Smooth muscle cell of trachea (primary cell): ENCODE measurements at places on chromosomes 7 and 10. TPM values are rescaled to one million over a fixed set of nuclear protein-coding genes. Genes with fewer than 3 reads are reported as not detected.

Gene CPA2
- not detected in 2 replicates for total RNA-seq

Gene MACC1
- total RNA-seq, result 0.15 and 0.17 TPM in 2 replicates

Gene SIRT1
- total RNA-seq, result 12.6 and 15.0 TPM in 2 replicates

Gene CPA4
- 3.8 and 8.4 TPM in 2 replicates for total RNA-seq

Gene EPHA1
- under 0.01 and 0.15 TPM in 2 replicates for total RNA-seq

Gene SMO
- 3.2 and 17.4 TPM in 2 replicates for total RNA-seq

Gene ZPBP
- total RNA-seq, result not detected in 2 replicates

Gene ZNF804B
- not detected in 2 replicates for total RNA-seq

Gene AMPH
- total RNA-seq, result 4.7 and 7.8 TPM in 2 replicates

Gene FKBP6
- not detected in 2 replicates for total RNA-seq

Gene LAMB1
- 478 and 504 TPM in 2 replicates for total RNA-seq

Gene ATRNL1
- 0.66 and 1.5 TPM in 2 replicates for total RNA-seq

Gene CD36
- 2.5 and 10.1 TPM in 2 replicates for total RNA-seq

Gene OR2A42
- total RNA-seq, result 0.15 TPM in 1 of 2 replicates, not detected in the other

Gene ACSM6
- not detected in 2 replicates for total RNA-seq

Gene HMX3
- total RNA-seq, result not detected in 2 replicates

Gene ENO4
- total RNA-seq, result 0.29 and 0.50 TPM in 2 replicates

Gene SLC18A2
- total RNA-seq, result under 0.01 TPM in 2 replicates

Gene PAPOLB
- total RNA-seq, result under 0.01 and 0.15 TPM in 2 replicates

Gene ENKUR
- total RNA-seq, result under 0.01 TPM in 1 of 2 replicates, not detected in the other

Gene GPR85
- total RNA-seq, result 1.5 and 1.9 TPM in 2 replicates

Gene PIK3CG
- total RNA-seq, result under 0.01 TPM in 1 of 2 replicates, not detected in the other

Gene CLCN1
- total RNA-seq, result not detected in 2 replicates

Gene TEX47
- total RNA-seq, result not detected in 2 replicates

Gene PLXNA4
- total RNA-seq, result 1.9 and 3.6 TPM in 2 replicates

Gene DRGX
- total RNA-seq, result not detected in 2 replicates

Gene ST8SIA6
- total RNA-seq, result 0.17 TPM in 1 of 2 replicates, not detected in the other

Gene ATP6V0A4
- total RNA-seq, result not detected in 2 replicates

Gene CTAGE4
- total RNA-seq, result 1.3 and 2.0 TPM in 2 replicates

Gene PDE6C
- total RNA-seq, result not detected in 2 replicates

Gene DGKI
- total RNA-seq, result 1.7 and 4.0 TPM in 2 replicates

Gene FAM241B
- 0.29 TPM in 1 of 2 replicates, not detected in the other for total RNA-seq

Gene SGCE
- 87.5 and 115 TPM in 2 replicates for total RNA-seq

Gene LAMB4
- under 0.01 and 0.44 TPM in 2 replicates for total RNA-seq

Gene SH2D4B
- total RNA-seq, result not detected in 2 replicates

Gene ANXA8L1
- total RNA-seq, result 0.44 TPM in 1 of 2 replicates, not detected in the other

Gene MGAM2
- not detected in 2 replicates for total RNA-seq

Gene SPACDR
- 0.73 and 2.6 TPM in 2 replicates for total RNA-seq

Gene PNLIP
- total RNA-seq, result not detected in 2 replicates

Gene CRYGN
- 0.58 and 0.83 TPM in 2 replicates for total RNA-seq

Gene INHBA
- total RNA-seq, result 8.1 and 8.6 TPM in 2 replicates

Gene HOXA2
- total RNA-seq, result 1.3 and 2.6 TPM in 2 replicates

Gene GRID2IP
- total RNA-seq, result 0.15 TPM in 1 of 2 replicates, not detected in the other

Gene PRF1
- total RNA-seq, result not detected in 2 replicates

Gene IGFBP3
- total RNA-seq, result 11.6 and 33.7 TPM in 2 replicates

Gene CTAGE8
- total RNA-seq, result not detected in 2 replicates

Gene ITGA8
- total RNA-seq, result 1.7 and 5.8 TPM in 2 replicates
